Kidney glomerular epithelial cell (primary cell): ENCODE measurements at places on chromosomes 5 and 9.
A peak's percentile ranks its signal among the peaks of the same experiment; 100 is the strongest.

DNA sequence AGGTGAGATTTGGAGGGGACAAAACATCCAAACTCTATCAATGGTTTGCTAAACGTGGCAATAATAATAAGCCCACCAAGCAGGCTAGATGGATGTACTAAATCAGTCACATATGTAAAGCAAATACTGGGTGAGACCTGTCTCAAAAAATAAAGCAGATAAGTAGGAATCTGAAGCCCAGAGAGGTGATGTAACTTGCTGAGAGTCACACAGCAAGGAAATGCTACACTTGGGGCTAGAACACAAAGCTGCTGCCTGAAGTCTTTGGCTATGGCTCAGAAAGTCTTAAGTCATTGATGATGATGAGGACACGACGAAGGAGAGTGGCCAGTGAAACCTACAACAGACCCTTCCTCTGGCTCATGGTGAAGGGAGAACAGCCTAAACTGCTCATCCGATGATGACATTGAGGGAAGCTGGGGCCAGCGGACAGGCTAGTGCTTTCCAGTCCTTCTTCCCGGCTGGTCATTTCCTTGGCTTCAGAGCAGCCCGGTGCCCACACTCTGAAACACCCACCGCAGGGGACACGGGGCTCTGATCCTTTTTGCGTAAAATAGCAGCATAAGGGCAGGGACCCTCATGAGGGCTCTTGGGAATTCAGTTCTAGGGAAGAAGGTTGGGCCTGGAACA lies 14.1 kb downstream of the DUSP1 start:
- DNase-seq = no peak

GRCh38 chr5:13976867-13977830 lies 32.7 kb upstream of the DNAH5 start:
- DNase-seq = peak; percentile 70

DNA sequence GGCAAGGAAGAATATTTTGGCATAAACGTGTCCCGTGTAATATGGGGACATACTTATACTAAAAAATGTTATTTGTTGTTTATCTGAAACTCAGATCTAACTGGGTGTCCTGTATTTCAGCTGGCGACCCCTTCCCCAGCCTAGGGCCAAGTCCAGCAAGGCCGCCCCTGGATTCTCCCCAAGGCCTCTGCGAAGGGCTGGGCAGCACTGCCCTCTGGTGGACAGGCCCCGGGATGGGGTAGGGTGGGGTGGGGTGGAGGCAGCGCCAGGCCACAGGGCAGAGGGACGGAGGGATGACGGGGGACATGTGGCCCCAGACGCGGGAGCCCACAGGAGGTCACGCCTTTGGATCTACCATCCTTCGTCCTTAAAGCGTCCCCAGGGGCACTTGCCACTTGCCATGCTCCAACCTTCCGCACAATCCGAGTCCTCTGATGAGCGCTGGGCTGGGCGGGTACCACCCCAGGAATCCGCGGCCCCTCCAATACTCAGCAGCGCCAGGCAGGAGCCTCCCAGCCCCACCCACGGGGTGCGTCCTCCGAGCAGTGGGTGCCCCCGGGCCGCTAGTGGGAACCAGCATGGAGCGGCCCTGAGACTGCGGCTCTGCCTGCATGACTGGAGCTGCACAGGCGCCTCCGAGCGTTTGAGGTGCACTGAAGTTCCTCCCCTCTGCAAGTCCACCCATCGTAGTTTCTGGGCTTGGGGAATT lies 7.1 kb upstream of the AGPAT2 start:
- DNase-seq = no peak

DNA sequence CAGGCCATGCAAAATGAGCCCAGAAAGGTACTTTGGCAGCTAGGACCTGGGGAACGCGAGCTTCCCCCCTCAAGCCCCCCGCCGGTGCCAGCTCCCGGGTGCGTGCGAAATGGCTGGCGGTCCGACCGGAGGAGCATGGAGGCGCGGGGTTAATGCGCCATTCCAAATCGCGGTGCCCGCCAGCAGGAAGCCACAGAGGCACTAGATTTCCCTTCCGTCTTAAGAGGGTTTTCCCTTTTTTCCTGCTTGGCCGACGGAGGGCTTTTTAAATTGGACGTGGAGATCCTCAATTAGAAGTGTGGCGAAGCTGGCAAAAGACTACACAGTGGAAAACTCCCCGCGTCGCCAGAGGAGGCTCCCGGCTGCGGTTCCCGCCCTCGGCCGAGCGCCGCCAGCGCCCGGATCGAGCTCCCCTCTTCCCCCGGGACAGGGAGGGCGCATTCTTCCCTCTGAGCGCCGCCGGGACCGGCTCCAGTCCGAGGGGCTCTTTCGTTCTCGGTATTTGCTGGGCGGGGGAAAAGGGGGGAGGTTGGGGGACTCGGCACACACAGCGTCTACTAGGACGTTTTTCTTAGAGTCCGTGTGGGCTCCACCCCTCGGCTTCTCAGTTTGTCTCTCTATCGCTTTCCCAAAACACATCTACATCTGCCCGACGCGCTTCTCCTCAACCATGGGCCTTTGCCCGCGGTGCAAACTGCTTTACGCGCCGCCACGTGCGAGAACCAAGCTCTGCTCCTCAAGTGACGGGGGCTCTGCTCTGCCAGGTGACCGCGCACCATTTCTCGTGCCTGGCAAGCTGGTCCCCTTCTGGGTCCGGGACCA lies 3.0 kb downstream of the GDNF start:
- DNase-seq = no peak

GRCh38 chr9:38380872-38381534 lies 11.5 kb upstream of the ALDH1B1 start:
- peak; percentile 85 for DNase-seq
